ENCODE measurements at places on chromosomes 3 and 15.
A peak's percentile ranks its signal among the peaks of the same experiment; 100 is the strongest.

GRCh38 chr3:10217359-10217758 lies 30.9 kb upstream of the TATDN2 start:
- no peak for DNase-seq

GRCh38 chr15:67101911-67102598 lies 36.7 kb downstream of the SMAD3 start:
- DNase-seq: peak; percentile 67

GRCh38 chr15:68730471-68730919 lies 90.2 kb downstream of the ANP32A start:
- DNase-seq: no peak

GRCh38 chr3:37986479-37987314 lies 3.9 kb upstream of the VILL start:
- DNase-seq: no peak

DNA sequence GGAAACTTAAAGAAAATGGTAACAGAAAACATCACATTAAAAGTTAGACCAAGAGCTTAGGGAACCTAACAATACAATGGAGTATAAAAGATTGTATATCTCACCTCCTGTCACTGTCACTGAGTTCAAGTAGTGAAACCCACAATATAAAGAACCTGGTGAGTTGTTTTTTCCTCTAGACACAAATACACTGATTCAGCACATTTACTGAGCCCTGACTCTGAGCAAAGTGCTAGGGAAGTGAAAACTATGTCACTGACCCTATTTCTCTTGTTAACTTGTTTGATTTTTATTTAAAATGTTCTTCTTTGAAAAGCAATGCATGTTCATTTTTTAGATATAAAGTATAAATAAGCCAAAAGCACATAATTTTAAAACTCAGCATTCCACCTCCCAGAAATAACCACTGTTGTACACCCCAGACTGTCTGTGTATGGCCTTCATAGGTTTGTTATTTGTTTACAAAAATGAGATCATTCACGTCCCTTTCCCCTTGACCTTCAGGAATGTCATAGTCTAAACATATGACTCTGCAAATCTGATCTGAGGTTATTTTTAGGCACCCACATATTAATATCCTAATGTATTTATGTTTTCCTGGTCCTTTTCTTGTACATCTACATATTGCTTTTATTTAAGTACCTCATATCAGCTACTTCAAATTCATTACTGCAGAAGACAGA lies 69.2 kb upstream of the CSTA start:
- DNase-seq: peak; percentile 44

- DNase-seq: no peak
Observed at GRCh38 chr3:71924721-71925120, 139.8 kb upstream of the PROK2 start.

- no peak for DNase-seq
Observed at GRCh38 chr3:178645503-178645902, 109.3 kb downstream of the KCNMB2 start.

DNA sequence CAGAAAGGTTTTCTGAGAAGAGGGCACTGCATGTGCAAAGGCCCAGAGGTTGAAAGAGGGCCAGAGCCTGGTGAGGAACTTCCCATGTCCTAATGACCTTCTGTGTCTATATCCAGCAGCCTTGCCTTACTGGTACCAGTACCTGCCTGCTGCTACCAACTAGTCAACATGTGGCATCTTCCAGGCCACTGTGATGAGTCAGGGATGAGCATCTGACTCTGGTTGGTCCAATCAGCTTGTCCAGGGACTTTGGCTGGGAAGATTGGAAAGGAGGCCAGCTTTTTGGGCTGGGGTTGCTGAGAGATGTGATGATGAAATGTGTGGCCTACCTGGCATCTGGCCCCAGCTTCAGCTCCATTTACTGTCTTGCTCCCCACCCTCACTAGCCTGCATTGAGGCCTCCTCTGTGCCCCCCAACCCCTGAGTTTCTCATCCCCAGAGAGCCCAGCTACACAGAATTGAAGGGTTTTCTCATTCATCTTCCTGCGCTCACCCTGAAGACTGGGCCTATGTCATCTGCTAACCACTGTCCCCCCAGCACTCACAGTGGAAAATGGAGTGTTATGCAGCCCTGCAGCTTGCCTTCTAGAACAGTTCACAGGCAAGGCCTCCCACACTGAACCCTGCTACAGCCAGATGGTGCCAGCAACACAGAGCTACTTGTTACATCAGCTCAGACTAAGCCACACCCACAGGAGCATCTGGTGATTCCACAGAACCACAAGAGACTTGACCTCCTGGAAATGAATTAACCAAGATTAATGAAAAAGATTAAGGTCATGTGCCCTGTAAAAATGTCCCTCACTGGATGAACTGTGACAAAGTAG lies 1.3 kb upstream of the TWF2 start:
- DNase-seq: no peak

DNA sequence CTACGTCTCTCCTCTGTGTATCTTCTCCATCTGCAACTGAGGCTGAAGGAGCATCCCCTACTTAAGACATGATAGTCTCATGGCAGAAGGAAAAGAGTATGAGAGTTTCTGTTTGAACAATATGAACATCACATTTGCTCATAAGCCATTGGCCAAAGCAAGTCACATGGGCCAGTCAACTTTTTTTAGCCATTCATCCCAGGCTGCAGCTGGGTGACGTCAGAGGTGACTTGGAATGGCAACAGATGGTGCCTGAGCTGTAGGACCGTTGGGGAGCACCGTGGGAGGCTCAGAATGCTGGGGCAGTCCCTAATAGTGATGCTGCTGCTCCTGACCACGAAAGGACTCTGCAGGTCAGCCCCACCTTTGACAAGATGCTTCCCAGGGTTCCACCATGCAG lies 58.7 kb downstream of the CRTC3 start:
- no peak for DNase-seq

Measured in GM20000 (cell line).